ENCODE measurements at places on chromosomes 12 and 14.

DNA sequence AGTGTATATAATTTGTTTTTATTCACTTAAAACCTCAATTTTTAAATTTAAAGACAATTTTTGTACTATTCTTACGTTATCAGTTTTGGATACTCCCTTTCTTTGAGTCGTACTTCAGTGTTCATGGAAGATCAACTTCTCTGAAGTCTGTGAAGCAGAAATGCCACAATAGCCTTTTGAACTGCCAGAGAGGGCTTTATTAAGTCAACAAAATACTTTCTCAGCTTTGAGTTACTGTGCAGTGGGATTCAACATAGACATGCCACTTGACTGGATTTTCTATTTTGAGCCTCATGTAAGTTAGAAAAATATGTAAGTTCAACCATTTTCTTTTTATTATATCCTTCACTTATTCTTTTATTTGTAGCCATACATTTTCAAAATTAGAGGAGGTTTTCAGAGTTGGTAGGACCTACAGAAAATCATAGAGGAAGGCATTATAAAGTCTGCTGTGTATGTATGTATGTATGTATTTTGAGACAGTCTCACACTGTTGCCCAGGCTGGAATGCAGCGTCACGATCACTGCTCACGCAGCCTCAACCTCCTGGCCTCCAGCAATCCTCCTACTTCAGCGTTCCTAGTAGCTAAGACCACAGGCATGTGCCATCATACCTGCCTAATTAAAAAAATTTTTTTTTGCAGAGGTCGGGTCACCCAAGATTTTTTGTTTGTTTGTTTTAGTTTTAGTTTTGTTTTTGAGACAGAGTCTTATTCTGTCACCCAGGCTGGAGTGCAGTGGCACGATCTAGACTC, 31.3 kb upstream of the BCAT1 start:
- DNase-seq: no peak

- DNase-seq: no peak
Observed at GRCh38 chr14:58772794-58773620, 135.2 kb downstream of the DACT1 start.

DNA sequence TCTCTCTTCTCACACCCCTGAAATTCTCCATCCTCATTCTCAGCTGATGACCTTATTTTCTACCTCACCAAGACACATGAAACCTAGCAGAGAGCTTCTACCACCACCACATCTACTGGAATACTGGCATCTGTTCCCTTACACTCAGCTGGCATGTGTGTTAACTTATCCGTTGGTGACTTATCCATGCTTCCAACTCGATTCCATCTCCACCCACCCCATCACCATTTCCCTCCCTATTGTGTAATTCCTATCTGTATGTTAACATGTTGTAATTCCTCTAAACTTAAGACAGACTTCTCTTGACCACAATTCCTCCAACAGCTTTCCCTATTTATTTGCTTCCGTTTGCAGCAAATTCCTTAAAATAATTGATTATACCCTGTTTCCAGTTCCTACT, 15.4 kb downstream of the C1S start:
- DNase-seq: no peak

- peak; percentile 32 for DNase-seq
Observed at GRCh38 chr12:2783936-2784600, 10.7 kb upstream of the FKBP4 start.

DNA sequence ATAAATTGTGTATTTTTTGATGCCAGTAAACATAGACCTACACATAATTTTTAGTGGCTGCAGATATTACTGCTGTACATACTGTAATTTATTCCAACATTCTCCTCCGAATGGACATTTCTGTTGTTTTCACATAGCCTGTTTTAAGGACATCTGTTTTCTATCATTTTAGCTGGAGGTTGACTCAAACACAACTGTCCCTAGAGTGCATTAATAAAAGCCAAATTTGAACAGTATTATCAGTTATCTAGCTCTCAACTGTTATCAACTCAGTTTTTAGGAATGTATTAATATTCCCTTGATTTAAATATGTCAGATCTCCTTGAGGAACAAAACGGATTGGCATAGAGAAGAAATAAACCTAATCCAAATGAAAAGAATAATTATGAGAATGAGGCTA, 17.2 kb upstream of the PIWIL1 start:
- DNase-seq: no peak

DNA sequence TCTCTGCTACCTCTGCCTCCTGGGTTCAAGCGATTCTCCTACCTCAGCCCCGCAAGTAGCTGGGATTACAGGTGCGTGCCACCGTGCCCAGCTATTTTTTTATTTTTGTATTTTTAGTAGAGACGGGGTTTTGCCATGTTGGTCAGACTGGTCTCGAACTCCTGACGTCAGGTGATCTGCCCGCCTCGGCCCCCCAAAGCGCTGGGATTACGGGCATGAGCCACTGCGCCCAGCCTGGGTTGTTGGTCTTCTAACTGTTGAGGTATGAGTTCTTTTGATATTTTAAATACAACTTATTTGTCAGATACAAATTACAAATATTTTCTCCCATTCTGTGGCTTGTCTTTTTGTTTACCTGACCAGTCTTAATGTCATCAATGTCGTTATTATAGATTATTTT, 95.9 kb downstream of the PCNX1 start:
- DNase-seq: no peak

GRCh38 chr12:43694879-43695278, 63.7 kb downstream of the PUS7L start:
- no peak for DNase-seq

DNA sequence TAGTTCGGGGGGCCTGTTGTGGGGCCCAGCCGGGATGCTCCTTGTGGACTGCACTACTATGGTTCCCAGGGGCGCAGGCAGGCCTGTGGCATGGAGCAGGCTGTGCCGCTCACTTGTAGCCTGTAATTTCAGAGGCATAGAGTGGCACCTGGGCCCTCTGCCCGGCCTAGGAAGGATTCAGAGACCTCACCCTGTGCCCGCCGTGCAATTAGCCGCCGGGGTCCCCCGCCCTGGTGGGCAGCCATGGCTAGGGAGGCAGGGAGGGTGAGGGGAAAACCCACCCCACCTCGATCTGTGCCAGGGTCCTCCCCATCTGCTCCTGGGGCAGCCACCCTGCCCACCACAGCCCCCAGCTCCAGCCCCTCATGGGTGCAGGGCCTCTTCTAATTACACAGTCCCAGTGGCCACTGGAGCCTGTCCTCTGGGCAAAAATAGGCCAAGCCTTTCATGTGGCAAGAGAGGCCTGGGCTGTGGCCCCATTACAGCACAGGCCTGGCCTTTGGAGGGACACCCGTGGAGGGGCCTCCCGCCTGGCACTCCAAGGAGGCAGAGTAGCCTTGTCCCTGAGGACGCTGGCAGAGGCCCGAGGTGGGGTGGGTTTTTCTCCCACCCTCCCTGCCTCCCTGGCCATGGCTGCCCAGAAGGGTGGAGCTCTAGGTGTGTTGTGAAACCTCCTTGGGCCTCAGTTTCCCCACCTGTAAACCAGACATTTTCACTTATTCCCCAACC, 5.3 kb upstream of the TMEM119 start:
- DNase-seq: no peak

DNA sequence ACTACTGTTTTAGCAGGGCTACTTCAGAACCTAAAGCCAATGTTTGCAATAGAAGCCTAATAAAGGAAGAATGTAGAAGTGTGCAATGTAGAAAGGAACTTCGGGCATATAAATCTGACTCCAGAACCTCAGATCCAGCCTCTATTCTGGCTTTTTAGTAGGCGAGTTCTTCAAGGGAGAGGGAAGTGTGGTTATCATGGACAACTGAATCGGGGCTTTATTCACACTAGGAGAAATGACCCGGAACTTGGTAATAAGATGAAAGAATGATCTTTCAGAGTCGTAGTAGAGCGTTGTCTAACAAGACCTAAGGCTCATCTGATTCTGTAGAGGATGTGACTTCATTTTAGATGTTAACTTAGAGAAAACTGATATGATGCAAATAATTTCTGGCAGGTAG, 72.9 kb downstream of the CRADD start:
- DNase-seq: no peak

- DNase-seq: peak; percentile 60
Observed at GRCh38 chr14:91315844-91316267, 71.4 kb upstream of the GPR68 start.

- DNase-seq: no peak
Observed at GRCh38 chr12:65881348-65881961, 57.2 kb downstream of the HMGA2 start.

DNA sequence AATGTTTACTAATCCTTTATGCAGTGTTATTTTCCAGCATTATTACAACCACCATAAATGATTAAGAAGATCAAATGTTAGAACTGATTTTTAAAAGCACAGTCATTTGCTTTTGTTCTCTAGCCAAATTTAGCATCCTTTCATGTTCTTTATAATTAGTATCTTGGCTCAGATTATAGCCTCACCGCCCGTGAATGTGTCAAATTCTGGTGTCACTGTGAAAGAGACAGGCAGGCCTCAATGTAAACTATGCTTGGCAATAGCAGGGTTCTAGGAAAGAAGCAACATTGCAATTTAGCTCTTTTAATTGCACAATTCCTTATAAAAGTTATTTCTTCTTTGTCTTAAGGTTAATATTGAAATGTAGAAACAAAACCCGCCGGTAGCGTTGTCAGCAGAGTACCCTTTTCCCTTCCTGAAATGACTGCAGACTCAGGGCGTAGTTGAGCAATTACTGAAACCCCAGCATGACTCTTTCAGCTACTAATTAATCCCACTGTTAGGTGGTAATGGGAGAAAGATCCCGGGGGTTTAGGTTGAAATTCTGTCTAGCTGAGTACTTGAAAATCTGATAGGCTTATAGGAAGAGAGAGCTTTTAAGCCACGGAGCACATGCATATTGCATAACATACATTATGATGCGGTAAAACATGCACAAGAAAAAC, 1600.5 kb upstream of the SEL1L start:
- no peak for DNase-seq

GRCh38 chr14:97061198-97061597, 264.0 kb downstream of the VRK1 start:
- no peak for DNase-seq

- no peak for DNase-seq
Observed at GRCh38 chr12:54981796-54982195, 2.8 kb downstream of the TESPA1 start.

- peak; percentile 20 for DNase-seq
Observed at GRCh38 chr12:54526812-54527630, 22.4 kb upstream of the PDE1B start.
